ENCODE measurements at places on chromosomes 13 and 19.

- DNase-seq, result no peak
Observed at GRCh38 chr13:110817143-110817542, 97.7 kb downstream of the ANKRD10 start.

GRCh38 chr19:15673176-15673654 is 328 bp downstream of the CYP4F12 start:
- no peak for DNase-seq

DNA sequence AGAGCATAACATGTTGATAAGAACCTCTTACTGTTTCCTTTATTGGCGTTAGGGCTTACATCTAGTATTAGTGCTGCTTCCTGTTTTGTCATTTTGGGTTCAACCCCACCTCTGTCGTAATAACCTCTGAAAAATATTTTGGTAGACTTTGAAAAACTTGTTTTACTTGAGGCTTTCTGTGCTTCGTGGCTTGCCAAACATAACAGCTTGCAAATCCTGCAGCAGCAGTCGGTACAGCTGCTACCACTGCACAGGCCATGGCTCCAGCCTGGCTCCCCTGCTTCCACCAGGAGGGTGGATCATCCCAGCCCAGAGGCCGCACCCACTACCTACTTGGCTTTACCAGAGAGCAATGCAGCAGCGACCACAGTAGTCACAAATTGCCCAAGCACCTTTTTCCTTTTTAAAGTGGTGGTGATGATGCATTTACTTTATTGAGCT is 11.8 kb upstream of the CEACAM4 start:
- DNase-seq, result no peak

- no peak for DNase-seq
Observed at GRCh38 chr13:80307401-80307987, 33.4 kb downstream of the SPRY2 start.

DNA sequence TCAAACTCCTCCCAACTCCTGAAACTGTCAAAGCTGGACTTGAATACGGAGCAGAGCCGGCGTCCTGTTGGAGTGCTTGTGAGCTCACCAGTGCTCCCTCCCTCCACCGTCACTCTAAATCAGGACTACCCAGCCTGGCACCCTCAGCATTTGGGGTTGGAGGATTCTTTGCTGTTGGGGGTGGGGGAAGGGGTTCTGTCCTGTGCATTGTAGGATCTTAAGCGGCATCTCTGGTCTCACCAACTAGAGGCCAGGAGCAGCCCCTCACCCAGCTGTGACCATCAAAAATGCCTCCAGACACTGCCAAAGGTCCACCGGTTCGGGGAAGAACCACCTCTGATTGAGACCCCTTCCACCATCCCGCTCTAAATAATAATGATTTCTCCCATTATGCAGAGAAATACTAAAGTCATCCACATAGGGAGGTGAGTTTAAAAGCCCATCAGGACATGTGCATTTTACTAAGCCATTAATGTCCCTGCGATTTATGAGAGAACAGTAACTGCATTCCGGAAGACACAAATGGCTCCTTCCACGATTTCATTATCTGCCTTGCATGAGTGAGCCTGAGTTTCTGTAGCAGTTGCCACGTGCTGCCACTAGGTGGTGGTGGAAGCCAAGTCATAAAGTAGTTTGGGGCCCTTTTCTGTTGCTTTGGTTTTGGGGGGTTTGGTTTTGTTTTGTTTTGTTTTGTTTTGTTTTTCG is 16.1 kb upstream of the USP29 start:
- peak; percentile 16 for DNase-seq

DNA sequence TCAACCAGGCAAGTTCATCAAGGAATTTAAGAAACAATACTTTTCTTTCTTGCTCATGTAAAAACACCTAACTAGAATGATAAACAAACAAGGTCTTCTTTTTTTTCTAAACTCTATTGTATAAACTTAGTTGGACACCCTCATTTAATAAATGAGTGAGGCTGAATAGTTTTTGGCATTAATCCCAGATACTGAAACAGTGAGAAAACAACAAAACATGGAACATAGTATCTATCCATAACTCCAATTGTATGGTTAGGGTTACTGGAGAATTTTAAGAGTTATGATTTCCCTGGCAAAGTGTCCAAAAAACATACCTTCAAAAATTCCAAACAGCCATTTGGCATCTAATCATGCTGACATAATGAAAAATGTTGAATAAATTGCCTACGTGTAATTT is 5.8 kb upstream of the POMP start:
- no peak for DNase-seq

GRCh38 chr19:50648659-50649058 is 586 bp upstream of the C19orf81 start:
- DNase-seq, result no peak

- no peak for DNase-seq
Observed at GRCh38 chr13:100506154-100506553, 82.4 kb downstream of the GGACT start.

DNA sequence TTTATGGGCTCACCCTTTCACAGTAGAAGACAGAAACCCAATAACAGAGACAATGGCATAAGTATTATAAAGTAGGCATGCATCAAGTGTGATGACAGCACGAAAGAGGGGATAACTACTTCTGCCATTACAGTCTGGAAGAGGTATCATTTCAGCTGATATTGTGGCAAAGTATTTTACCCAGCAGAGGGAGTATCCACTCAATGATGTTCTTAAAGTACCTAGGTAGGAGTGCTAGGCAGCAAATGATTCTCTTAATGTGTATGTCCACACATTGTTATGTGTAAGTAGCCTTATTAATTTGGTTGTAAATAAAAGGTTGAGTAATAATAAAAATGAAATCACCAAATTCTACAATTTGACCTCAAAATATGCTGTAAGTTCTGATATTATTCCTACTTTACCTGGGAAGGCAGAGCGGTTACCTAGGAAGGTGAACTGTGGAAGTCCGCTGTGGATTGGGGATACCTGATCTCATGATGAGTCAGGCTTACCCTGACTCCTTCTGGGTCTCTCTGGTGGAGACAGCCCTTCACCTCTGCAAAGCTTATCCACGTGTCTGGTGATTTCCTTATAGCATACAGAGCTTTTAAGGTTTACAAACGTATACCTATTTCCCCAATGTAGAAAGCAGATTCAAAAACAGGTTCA is 4.1 kb upstream of the UBAC2 start:
- DNase-seq, result no peak

- DNase-seq, result no peak
Observed at GRCh38 chr19:48638831-48639381, 1.7 kb upstream of the DBP start.

- DNase-seq, result no peak
Observed at GRCh38 chr13:102038787-102039186, 363.1 kb downstream of the FGF14 start.

DNA sequence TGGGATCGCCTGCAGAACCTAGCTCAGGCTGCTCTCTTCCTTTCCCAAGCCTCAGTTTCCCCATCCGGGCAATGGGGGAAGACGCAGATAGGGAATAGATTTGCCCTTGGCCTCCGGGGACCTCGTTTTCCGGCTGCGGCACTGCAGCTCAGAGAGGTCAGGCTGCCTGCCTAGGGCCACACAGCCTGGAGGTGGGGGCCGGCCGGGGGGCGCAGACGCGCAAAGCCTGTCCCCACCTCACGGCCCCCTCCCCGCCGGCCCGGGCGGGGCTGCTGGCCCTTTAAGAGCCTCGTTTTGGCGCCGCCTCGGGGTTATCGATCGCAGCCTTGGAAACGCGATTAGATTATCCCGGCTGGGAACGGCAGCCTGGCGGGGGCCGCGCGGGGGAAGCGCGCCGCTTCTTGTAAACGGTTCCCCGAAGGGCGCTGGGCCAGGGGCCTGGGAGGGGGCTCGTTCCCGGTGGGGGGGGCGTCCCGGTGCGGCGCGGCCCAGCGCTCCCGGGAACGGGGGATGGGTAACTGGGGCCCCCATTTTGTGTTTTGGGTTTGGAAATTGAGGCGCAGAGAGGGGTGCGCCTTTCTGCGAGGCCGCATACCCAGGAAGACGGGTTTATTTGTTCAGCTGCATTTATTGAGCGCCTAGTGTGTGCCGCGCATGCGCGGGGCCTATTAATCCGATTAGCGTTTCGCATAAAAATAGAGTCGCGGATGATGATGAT is 23.4 kb upstream of the TCF3 start:
- DNase-seq, result no peak

DNA sequence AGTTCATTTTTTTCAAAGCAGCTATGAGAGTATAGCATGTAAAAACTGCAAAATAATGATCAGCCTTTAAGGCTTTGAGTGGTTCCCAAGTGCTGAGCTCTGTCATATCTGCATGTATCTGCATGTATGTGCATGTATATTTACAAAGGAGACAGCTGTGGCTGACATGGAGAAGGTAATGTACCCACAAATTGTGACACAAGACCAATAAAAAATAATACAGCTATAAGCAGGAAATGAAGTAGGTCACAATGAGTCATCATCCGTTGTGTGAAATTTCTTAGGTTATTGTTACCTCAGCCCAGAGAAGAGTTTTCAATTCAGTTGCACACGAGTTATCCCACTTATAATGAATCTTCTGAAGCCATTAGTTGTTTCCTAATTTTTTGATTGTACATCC is 60.9 kb upstream of the MED4 start:
- no peak for DNase-seq

DNA sequence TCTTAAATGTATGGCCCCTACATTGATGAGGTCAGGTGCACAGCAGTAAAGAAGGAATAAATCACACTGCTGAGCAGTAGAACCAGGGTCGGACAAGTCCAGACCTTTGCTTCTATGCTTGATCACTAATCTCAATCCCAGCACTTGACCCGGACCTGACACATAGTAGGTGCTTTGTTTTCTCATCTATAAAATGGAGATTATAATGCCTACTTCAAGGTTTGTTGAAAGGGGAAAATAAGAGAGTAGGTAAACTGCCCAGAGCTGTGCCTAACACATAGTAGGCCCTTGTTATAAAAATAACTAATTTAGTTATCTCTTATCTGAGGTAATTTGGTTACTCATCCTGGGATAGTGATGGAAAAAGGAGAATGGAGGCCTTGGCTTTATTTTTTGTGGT is 125.0 kb downstream of the RXFP2 start:
- DNase-seq, result no peak

- DNase-seq, result no peak
Observed at GRCh38 chr13:46728777-46729176, 68.2 kb downstream of the ESD start.

GRCh38 chr19:8831832-8832131 is 322 bp downstream of the ZNF558 start:
- DNase-seq, result no peak

DNA sequence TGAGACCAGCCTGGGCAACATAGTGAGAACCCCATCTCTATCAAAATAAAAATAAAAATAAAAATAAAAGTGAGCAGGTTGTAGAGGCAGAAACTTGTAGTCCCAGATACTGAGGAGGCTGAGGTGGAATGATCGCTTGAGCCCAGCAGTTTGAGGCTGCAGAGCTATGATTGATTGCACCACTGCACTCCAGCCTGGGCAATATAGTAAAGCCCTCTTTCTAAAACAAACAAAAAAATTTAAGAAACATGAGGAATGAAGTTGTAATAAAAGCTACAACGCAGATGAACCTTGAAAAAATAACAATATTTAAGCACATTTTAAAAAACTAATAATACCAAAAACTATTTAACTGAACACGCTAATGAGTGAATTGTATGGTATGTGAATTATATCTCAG is 919.3 kb downstream of the UQCRFS1 start:
- DNase-seq, result no peak

DNA sequence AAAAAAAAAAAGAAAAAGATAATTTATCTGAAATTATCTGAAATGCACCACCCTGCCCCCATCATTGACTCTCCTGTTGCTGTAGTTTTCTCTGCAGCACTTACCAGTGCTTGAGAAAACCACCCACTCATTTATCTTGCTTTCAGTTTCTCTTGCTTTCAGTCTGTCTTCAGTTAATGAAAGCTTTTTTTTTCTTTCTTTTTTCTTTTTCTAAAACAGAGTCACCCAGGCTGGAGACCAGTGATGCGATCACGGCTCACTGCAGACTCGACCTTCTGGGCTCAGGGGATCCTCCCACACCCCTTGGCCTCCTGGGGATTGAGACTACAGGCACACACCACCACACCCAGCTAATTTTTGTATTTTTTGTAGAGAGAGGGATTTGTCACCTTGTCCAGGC is 4.3 kb upstream of the ACP5 start:
- no peak for DNase-seq

DNA sequence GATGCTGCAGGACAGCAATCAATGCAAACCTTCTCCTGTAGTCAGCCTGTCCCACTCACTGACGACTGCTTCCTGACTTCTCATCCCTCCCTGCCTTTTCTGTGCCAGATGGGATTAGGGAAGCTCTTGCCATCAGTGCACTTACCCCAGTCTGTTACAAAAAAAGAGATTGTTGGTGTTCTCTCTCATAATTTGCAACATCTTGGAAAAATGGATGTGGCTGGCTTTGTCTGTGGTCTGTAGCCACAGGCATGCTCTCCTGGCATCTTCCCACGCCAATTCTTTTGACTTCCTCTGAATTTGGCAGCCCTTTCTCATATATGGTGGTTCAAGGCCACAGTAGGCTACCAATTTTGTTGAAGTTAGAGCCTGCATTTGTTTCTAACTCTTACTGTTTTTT is 11.6 kb upstream of the HTR2A start:
- DNase-seq, result no peak

DNA sequence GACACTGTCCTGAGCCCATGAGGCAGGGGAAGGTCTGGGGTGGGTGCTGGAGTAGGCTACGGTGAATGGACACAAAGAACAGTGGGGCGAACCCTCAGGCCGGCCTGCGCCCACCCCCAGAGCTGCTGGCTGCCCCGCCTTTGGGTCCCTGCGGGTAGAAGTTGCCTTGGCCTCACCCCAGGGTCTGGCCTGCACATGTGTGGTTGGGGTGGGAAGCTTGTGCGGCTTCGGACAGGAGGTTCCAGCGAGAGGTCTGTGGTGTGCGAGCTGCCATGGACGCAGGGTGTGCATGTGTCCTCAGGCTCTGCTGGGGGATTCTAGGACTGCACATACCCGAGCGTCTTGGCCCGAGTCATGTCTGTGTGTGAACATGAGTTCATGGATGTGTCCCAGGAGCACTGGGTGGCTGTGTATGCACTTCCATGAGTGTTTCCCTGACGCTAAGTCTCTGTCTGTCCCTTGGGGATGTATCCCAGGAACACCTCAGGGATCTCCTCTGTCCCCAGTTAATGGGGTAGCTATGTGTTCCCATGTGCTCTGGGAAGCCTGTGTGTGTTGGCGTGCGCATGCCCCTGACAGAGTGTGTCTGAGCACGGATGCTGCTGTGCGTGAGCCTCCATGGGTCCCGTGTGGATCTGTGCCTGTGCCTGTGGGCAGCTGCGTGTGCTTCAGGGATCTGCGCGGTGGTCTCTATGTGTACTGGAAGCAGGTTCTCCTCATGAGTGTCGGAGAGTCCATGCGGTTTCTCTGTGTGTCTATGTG is 20.8 kb upstream of the POU2F2 start:
- no peak for DNase-seq

- DNase-seq, result no peak
Observed at GRCh38 chr19:29936409-29936808, 5.6 kb upstream of the URI1 start.

GRCh38 chr13:36512771-36513170 is 80.5 kb downstream of the CCNA1 start:
- DNase-seq, result no peak

GRCh38 chr19:49879243-49879963 is 1.9 kb downstream of the TBC1D17 start:
- no peak for DNase-seq

Data from activated CD8-positive, alpha-beta memory T cell treated with anti-CD3 and anti-CD28 coated beads for 1 hour (primary cell).